ENCODE measurements at places on chromosomes 1 and 21.

GRCh38 chr21:42002421-42002958 is 7.7 kb downstream of the ZBTB21 start:
- peak; percentile 30 for DNase-seq

GRCh38 chr1:110068646-110069403 is 1.6 kb downstream of the ALX3 start:
- DNase-seq: peak; percentile 34

- no peak for DNase-seq
Measured at GRCh38 chr1:198083549-198083948, 73.2 kb upstream of the NEK7 start.

DNA sequence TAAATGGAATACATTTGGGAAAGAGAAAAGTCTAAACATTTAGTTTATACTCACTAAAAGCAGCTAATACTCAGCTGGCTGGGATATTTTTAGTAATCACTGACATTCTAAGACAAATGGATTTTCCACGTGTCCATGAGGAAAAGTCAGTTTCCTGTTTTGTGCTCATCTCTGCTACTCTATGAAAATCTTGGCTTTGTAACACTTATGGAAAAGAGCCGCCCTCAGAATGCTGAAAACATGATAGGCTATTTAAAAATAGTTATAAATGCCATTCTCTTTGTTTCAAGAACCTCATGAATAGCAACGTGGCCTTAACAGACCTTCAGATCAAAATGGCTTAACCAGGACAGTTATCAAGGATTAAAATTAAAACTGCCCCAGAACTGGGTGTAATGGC is 29.9 kb downstream of the MRAP start:
- no peak for DNase-seq

- DNase-seq: no peak
Measured at GRCh38 chr1:224801844-224802490, 127.5 kb upstream of the DNAH14 start.

DNA sequence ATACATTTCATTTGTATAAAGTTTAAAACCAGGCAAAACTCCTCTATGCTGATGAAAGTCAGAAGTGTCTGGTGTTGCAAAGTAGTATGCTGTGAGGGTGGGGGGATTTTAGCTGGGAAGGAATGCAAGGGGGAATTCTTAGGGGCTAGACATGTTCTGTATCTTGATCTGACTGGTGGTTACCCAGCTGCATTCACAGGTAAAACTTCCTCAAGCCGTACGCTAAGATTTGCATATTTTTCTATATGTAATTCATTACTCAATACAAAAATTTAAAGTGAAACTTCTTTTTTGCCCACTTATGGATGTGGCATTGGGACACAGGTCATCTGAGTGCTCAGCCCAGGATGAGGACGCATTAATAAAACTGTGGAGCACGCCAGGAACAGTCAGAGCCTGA is 323.3 kb downstream of the PAPPA2 start:
- DNase-seq: no peak

DNA sequence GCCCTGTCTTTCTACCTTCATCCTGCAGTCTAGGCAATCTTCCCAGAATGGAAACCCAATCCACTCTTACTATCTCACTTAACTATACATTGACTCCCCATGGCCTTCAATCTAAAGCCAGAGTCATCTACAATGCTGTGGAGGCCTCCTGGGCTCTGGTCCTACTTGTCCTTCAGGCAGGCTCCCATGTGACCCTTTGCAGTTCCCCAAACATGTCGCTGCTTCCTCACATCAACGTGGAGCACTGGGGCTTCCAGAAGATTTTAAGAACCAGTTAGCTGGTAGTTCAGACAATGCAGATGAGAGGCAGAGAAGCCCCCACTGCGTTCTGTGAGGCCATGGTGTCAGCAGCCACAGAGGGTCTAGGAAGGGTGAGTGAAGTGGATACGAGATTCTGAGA is 18.6 kb downstream of the LYPD8 start:
- DNase-seq: no peak

Data from naive thymus-derived CD4-positive, alpha-beta T cell (primary cell).